ENCODE measurements at places on chromosomes 2 and 18.

DNA sequence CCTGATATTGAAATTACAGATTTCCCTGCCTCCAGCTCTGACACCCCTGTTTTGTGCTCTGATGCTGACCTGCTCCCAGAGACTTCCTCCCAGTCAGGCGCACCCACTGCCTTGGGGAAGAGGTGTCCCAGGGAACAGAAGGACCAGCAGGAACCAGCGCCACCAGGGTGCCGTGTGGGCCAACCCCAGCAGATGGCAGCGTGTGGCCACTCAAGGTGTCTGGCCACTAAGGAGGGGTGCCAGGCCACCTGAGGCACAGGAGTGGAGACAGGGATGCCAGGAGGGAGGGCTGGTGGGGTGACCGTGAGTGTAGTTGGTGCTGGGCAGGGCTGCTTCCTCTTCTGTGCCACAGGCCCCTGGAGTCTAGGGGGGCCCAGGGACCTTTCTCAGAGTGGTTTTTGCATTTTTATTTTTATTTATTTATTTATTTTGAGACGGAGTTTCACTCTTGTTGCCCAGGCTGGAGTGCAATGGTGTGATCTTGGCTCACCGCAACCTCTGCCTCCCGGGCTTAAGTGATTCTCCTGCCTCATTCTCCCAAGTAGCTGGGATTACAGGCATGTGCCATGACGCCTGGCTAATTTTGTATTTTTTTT lies 56.0 kb downstream of the TEX44 start:
- no peak for DNase-seq

- DNase-seq, result no peak
These were observed 244.1 kb downstream of the GPD2 start for GRCh38 chr2:156680266-156680665.

GRCh38 chr18:48820483-48821250 lies 130.1 kb downstream of the SMAD7 start:
- DNase-seq, result no peak

GRCh38 chr2:23283-23682 lies 23.0 kb downstream of the FAM110C start:
- DNase-seq, result no peak
